Immature natural killer cell (primary cell): ENCODE measurements at places on chromosomes 16 and 17.

DNA sequence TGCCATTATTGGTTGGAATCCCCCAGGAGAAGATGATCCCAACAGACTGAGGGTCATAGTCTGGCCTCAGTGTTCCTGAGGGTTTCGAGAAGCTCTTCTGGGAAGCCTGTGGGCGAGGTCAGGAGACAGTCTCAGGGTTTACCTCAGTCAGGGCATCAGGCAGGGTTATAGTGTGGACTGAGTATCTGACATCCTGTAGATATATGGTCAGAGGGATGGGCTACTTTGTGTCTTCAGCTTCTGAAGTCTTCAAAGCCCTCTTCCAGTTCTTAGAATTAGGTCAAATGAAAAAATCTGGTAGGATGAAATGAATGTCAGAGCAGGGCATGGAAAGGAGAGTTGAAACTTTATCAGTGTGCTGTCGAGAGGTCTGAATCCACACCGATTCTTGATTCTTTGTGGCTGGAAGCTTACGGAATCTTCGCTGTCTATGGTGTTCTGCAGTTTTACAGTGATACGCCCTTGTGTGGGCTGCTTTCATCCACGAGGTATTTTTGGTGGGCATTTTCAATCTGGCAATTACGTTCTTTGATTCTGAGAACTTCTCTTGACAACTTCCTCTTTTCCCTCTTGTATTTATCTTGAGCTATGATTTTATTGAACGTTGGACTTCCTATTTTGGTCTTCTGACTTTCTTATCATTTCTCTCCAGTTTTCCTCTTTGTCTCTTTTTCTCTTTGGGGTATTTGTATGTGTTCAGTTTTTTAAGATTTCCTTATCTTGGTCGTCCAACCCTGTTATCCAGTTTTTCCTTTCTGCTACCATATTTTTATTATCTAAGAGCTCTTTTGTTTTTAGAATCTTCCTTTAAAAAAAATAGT lies 30.4 kb downstream of the BPTF start:
- no peak for DNase-seq

DNA sequence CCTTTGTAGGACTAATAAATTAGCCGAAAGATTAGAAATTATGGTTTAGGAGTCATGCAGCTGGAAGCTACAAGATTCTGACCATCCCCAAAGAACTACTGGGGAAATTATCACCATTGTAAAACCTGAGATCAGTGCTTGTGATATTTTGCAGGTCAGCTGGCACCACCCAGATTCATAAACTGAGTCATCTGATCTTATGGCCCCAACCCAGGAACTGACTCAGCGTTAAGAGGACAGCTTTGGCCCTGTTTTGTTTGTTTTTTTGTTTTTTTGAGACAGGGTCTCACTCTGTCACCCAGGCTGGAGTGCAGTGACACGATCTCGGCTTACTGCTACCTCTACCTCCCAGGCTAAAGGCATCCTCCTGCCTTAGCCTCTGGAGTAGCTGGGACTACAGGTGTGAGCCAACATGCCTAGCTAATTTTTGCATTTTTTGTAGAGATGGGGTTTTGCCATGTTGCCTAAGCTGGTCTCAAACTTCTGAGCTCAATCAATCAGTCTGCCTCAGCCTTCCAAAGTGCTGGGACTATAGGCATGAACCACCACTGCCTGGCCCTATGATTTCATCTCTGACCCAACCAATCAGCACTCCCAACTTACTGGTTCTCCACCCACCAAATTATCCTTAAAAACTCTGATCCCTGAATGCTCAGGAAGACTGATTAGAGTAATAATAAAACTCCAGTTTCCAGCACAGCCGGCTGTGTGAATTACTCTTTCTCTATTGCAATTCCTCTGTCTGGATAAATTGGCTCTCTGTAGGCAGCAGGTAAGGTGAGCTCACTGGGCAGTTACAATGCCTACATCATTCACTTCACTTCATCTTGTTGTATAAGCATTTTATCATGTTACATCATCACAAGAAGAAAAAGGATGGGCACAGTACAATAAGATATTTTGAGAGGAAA lies 79.4 kb upstream of the KSR1 start:
- DNase-seq, result no peak

- no peak for DNase-seq
Measured at GRCh38 chr17:64005734-64006167, 7.6 kb downstream of the PRR29 start.

GRCh38 chr17:33873201-33873617 lies 381.9 kb upstream of the CCL2 start:
- no peak for DNase-seq

- DNase-seq, result no peak
Measured at GRCh38 chr17:385178-385835, 32.7 kb upstream of the RPH3AL start.

GRCh38 chr16:83619381-83620150 lies 188.2 kb upstream of the HSBP1 start:
- no peak for DNase-seq

DNA sequence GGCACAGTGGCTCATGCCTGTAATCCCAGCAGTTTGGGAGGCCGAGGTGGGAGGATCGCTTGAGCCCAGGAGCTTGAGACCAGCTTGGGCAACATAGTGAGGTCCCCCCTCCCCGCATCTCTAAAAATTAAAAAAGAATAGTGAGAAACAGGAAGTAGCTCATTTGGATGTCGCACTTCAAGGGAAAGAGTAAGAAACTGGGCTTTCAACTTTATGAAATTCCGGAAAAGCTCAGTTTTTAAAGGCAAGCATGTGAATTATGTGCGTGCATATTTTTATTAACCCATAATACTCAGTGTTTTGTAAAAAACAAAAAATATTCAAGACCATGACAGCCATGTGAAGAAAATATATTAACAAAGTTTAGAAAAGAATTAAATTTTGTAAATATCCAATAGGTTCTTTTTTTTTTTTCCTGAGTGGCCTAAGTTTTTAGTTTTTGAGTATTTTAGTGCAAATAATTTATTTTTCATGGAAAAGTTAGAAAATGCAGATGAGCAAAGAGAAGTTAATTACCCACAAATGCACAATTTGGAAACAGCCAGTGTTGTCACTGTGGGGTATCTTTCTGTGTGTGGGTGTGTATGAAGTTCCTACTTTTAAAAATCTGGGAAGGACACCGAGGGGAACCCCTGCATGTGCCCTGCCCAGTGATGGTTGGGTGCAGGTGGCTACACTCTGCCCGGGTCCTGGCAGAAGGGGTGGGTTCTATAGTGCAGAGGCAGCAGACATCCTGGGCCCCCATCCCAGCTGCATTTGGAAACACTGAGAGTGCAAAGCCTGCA lies 40.0 kb downstream of the CIBAR2 start:
- no peak for DNase-seq

- DNase-seq, result peak; percentile 39
Measured at GRCh38 chr16:4273858-4274311, 1.1 kb upstream of the TFAP4 start.

DNA sequence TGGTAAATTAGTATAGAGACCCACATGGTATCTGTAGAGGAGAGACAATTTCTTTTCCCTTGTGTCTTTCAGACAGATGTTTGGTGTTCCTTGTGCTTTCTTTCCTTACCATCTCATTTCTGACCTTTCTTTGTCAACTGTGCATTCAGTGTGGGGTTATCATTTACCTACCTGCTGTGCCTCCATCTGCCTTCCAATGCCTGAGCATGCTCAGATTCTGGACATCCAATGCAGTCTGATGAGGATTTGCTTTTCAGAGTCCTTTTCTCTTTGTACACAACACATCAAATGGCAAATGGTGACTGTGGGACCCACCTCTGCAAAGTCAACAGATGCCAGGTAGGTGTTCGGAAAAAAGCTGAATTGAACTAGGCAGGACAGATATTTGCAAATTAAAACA lies 364.8 kb downstream of the CA10 start:
- no peak for DNase-seq

DNA sequence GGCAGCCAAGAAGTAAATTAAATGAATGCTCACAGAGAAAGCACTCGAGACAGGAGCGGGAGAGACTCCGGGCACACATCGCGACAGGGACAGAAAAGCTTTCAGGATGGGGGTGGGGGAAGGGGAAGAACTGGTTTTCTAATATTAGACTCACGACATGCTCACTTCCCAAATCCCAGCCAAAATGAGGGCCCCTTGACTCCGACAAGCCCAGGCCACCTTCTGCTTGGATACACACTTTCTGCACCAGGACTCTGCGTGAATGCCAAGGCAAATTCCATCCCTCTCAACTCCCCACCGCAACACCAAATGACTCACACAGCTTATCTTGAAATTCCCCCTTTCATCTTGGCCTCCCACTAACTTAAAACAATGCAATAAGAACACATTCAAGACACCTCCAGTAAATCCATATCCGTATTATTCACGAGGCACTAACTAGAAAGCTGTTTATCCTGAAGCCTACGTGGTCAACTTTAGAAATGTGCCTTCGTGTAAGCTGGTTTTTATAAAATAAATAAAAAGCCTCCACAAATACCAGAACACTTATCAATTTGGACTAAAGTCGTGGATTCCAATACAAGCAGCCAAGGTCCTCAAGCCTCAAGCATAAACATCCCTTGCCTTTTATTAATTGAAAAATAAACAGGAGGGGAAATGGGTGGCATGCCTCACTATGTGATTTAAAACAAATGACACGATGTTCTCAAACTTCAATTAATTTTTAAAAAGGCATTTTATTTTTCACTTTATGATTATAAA lies 46.1 kb downstream of the NXN start:
- no peak for DNase-seq

- DNase-seq, result no peak
Measured at GRCh38 chr17:70834039-70834438, 664.7 kb downstream of the KCNJ2 start.
